ENCODE measurements at places on chromosomes 13 and 19. TPM values are rescaled to one million over a fixed set of nuclear protein-coding genes. Genes with fewer than 3 reads are reported as not detected.

ZFR2 gene
- total RNA-seq, result not detected

GRCh38 chr19:10245189-10245939 is 6.7 kb upstream of the MRPL4 start:
- H3K27ac ChIP-seq, result no peak overlapping the region
- H3K27me3 ChIP-seq, result no peaks in the 10 kb centered on the region
- H3K36me3 ChIP-seq, result peaks cover 3% of the 10 kb centered on the region
- H3K4me1 ChIP-seq, result no peaks in the 10 kb centered on the region
- DNase-seq, result no peak

- no peak overlapping the region for H3K4me3 ChIP-seq
- H3K36me3 ChIP-seq, result no peaks in the 10 kb centered on the region
- no peak for DNase-seq
- H3K4me1 ChIP-seq, result peaks cover 17% of the 10 kb centered on the region
Observed at GRCh38 chr13:79386125-79386826, 19.8 kb downstream of the RBM26 start.

DNA sequence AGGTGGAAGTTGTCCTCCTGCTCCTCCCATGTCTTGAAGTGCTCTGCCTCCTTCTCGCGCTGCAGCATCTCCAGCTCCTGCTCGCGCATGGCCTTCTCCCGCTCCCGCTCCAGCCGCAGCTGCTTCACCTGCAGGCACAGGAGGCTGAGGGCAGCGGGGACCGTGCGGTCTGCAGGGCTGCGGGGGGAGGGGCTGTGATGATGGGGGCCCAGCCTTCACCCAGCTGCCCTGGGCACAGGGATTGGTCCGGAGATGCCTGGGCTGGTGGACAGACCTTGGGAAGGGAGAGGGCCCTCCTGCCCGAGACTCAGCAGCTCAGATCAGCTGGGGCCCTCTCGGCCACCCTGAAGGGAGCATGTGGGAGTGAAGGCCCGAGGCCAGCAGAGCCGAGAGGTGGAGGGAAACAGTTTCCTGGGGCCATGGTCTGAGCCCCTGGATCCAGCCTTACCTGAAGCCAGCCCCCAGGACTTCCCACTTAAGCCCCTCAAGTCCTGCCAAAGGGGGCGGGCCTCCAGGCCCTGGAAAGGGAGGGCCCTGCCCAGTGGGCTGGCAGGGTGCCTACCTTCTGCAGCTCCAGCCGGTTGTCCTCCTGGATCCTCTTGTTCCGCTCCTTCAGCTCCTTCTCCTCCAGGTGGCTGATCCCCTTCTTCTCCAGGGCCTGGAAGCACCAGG is 6.3 kb downstream of the CACTIN start:
- no peak for DNase-seq
- no peak overlapping the region for H3K27ac ChIP-seq
- H3K4me1 ChIP-seq, result no peaks in the 10 kb centered on the region
- no peak overlapping the region for H3K4me3 ChIP-seq

DNA sequence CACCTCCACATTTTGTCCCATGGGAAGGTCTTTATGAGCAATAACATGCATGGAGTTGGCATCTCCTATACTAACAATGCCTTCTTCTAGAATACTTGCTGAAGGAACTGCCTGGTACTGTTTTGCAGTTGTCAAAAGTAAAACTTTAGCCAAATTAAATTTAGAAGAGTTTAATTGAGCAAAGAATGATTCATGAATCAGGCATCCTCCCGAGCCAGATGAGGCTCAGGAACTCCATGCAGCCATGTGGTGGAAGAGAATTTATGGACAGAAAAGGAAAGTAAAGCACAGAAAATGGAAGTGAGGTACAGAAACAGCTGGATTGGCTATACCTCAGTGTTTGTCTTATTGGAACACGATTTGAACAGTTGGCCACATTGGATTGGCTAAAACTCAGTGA is 1081.9 kb downstream of the SLITRK1 start:
- no peaks in the 10 kb centered on the region for H3K27me3 ChIP-seq
- no peak for DNase-seq
- no peaks in the 10 kb centered on the region for H3K4me1 ChIP-seq
- H3K4me3 ChIP-seq, result no peak overlapping the region
- H3K27ac ChIP-seq, result no peak overlapping the region
- H3K36me3 ChIP-seq, result no peaks in the 10 kb centered on the region

Measured in Calu3 (cell line).